ENCODE measurements at places on chromosomes 13 and 19.

GRCh38 chr13:76439546-76439945 is 446.7 kb downstream of the KCTD12 start:
- DNase-seq = no peak

DNA sequence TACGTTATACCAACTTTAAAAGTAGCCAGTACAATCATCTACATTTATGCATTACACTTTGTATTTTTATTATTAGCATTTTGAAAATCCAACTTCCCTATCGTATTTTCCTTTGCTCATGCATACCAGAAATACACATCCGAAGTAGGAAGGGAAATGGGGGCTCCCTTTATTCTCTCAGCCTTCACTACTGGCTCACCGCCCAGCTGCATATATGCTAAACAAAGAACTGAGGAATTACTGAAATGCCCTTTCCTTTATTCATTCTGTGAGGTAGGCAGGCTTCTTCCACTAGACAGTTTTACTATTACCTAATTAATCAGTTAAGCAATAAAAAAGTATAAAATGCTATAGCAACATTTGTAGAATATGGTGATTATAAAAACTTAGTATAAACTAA is 291.6 kb downstream of the KLF12 start:
- DNase-seq = no peak

DNA sequence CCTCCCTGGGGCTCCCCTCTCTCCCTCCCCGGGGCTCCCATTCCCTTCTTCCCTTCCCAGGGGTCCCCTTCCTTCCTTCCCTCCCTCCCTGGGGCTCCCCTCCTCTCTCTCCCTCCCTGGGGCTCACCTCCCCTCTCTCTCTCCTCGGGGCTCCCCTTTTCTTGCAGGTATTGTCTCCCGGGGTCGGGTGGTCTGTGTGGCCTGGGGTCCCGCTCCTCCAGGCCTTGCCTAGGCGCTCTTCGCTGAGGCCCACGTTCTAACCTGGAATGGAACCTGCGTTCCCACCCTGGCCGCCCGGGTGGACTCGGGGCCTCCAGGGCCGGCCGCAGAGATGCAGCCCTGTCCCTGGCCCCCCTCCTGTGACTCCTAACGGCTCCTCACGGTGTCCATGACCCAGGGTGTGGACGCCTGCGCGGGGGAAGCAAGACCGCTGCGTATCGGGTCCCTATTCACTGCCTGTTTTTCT is 940 bp upstream of the DCUN1D2 start:
- no peak for DNase-seq

- DNase-seq = no peak
These were observed 199.2 kb downstream of the DLEU7 start for GRCh38 chr13:50644081-50644871.

GRCh38 chr19:3369337-3370213 is 3.2 kb downstream of the NFIC start:
- DNase-seq = no peak

DNA sequence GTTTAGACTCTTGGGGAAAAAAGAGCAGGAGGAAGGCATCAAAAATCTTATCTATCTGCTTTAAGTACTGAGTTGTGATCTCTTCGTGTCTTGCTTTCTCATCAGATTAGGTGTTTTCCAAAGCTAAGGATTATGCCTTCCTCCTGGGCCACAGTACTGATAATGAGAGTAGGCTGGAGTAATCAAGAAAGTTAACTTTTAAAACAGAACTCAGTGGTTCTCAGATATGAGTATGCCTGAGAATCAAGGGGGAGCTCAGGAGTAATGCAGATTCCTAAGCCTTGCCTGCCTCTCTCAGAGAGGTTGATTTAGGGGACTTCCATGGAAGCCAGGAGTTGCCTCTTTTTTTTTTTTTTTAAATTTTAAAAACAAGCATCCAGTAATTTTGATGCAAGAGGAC is 23.5 kb downstream of the CDADC1 start:
- DNase-seq = no peak

DNA sequence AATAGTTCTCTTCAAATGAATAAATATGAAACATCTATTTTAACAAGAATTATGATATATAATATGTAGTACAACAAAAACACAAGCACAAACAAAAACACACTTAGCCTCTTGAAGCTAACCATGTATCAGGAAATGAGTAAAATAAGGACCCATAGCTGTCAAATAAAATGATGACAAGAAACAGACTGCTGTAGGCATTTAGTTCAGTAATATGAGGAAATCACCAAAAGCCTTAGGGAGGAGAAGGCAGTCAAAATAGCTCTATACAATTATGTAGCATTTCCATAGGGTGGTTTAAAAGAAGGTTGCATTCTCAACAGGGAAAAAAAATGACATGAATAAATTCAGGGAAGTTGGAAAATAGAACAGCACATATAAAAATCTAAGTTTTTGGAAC is 163.4 kb downstream of the PCDH20 start:
- DNase-seq = no peak

GRCh38 chr19:33432015-33432414 is 58.5 kb downstream of the CEBPG start:
- no peak for DNase-seq
